IMR-90 (cell line): ENCODE measurements at places on chromosomes 7 and 10.

GRCh38 chr10:133462512-133463305 is 9.0 kb downstream of the SCART1 start:
- DNase-seq = no peak

GRCh38 chr10:12510501-12510941 is 161.2 kb downstream of the CAMK1D start:
- no peak for DNase-seq

DNA sequence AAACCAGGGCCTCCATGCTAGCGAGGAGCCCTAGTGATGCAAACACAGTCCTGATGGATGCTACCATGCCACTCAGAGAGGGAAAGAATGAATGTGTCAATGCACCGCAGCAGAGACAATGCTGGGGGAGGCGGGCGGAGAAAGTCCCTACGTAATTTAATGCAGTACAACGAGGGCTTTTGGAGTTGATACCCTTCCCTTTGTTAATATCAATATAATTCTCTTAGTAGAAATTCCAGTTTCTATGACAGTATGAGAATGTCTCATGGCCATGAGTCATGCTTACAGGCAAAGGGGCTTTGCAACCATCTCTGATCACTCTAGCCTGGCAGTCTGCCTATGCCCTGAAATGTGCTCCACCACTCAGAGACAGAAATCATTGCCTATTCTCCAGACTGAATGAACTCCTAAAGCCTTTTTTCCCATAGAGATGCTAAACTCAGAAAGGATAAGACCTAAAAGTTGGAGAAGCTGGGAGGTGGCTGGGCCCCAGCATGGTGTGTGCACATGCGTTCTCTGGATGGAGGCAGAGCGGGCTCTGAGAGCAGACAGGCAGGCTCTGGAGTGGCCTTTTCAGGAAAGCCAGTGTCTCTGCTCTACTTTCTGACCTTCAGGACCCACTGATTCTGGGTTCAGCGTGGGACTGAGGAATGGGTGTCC is 20.3 kb upstream of the GIMAP2 start:
- DNase-seq = no peak

DNA sequence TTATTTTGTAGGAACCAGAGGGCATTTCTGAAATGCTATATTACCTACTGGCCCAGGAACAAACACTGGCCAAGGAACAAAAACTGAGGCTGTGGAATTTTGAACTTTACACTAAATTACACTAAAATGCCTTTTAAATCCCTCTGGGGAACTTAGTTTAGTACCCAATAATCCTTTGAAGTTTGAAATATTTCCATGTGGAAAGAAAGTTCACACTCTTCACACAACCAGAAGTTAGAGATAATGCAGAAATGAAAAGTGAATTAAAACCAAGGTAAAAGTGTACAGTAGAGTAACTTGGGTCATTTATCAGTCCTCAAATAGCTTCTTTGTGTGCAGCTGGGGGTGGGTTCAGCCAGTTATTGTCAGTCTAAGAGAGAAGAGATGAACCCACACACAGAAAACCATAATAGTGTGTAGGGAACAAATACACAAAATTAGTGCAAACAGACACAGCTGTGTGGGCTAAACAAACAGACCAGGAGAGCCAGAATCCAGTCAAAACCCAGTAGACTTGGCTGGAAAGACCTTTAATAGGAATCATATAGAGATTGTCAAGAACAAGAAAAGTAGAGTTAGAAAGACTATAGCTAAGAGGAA is 46.5 kb upstream of the DGKI start:
- no peak for DNase-seq
